ENCODE measurements at places on chromosomes 7 and 10.
A peak's percentile ranks its signal among the peaks of the same experiment; 100 is the strongest.

- DNase-seq, result no peak
Observed at GRCh38 chr7:79523436-79523835, 70.0 kb upstream of the MAGI2 start.

GRCh38 chr10:7567911-7568620, 98.7 kb downstream of the ITIH5 start:
- peak; percentile 15 for DNase-seq

DNA sequence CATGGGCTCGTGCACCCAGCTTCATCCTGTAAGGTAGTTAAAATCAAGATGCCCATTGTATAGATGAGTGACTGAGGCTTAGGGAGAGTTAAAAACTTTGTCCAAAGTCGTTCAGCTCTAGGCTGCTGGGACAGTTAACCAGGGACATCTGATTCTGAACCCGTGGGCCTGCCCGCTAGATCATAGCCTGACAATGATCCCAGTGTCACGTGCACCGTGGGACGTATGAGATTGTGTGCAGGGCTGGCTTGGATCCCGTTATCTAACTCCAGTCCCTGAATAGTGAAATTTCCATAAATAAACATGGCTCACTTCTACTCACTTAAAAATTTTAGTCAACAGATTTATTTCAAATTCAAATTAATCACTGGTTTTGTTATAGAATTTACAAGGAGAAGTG, 24.9 kb downstream of the C10orf120 start:
- DNase-seq, result no peak

- DNase-seq, result no peak
Observed at GRCh38 chr10:42939237-42939636, 137.6 kb upstream of the RET start.

DNA sequence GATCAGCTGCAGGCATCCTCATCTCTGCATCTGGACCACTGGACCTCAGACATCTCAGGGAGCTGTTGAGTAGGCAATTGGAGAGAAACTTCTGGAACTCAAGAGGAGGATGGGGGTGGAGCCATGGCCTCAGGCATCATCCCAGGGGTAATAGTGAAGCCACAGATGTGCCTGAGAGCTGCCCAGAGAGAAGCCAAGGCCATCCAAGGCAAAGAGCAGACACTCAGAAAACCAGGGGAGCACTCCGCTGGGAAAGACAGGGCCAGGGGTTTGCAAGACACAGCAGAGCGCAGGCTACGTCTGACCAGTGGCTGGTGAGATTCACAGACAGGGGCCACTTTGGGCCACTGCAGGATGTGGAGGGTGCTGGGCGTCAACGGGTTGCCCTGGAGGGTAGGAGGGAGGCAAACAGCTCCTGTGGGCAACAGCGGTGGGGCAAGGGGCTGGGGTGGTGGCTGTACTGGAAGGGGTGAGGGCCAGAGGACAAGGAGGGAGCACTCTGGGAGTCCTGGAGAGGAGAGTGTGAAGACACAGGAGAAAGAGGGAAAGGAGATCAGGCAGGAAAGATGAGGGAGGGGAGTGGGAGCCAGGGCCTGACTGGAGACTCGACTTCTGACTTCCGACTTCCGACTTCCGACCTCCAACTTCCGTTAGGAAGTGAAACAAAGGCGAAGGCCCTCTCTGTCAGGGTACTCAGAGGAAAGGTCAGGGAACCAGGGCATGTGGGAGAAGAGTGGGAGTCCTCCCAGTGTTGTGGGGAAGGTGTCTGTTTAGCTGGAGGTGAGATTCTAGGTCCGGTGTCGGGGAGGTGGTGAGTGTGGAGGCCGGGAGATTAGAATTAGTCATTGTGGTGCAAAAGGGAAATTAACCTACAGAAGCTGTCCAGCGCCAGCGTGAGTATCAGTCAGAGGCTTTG, 69.7 kb upstream of the ANTXRL start:
- no peak for DNase-seq

DNA sequence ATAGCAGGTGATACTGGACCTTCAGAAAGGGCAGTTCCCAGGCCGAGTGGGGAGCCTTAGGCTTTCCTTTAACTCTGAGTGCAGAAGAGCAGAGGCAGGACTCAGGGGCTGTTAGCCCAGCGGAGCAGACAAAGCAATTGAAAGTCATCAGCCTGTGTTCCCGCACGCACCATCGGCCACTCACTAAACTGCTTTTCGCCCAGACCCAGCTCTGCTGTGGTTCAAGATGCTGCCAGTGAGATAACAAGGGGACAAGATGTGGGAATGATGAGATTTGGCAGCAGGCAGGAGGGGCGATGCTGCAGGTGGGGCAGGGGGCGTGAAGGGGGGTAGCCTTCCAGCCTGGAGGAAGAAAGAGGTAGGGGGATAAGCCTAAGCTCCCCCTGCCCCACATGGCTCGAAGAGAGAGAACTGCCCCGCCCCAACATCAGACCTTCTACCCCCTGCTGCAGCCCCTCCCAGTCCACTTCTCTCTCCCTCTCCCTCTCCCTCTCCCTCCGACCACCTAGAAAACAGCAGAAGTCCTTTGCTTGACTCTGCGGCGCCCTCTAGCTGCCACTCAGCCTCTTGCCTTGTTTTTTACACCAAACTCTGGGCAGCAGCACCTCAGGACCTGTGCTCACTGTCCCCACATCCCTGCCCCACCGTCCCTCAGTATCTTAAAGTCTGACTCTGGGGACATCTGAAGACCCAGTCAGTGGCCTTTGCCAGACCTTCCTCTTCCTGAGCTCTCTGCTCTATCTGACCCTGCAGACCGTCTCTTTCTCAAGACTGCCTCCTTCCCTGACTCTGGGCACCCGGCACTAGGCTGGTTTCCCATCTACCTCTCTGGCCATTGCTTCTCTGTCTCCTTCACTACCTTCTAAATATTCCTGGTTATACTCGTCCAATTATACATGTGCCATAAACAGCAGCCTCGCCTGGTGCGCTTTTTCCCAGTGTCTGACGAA, 110.5 kb downstream of the C10orf105 start:
- no peak for DNase-seq

DNA sequence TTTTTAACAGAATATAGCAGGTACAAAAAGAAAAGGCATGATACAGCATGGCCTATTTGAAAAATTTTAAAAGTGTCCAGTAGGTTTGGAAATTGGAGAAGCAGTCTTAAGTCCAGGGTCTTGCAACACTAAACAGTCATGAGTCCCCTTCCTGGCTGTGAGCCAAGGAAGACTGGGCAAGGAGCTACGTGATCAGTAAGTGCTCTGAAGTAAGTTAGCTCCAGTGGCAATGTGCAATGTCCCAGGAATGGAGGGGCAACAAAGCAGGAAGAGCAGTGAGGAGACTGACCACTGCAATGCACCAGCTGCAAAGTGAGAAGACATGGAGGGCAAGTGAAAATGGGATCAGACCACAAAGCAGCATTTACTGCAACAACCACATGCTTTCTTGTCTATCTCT, 72.9 kb upstream of the GRID1 start:
- DNase-seq, result no peak

DNA sequence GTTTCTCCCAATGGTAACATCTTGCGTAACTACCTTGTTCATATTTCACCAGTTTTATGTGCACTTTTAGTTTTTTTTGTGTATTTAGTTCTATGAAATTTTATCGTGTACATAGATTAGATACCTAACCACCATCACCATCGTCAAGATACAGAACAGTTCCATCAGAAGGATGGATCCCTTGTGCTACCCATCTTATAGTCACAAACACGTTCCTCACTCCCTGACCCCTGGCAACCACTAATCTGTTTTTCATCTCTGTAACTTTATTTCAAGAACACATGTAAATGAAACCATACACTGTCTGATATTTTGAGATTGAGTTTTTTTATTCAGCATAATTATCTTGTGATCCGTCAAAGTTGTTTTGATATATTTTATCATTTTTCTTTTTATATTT, 29.9 kb downstream of the FANK1 start:
- DNase-seq, result no peak

DNA sequence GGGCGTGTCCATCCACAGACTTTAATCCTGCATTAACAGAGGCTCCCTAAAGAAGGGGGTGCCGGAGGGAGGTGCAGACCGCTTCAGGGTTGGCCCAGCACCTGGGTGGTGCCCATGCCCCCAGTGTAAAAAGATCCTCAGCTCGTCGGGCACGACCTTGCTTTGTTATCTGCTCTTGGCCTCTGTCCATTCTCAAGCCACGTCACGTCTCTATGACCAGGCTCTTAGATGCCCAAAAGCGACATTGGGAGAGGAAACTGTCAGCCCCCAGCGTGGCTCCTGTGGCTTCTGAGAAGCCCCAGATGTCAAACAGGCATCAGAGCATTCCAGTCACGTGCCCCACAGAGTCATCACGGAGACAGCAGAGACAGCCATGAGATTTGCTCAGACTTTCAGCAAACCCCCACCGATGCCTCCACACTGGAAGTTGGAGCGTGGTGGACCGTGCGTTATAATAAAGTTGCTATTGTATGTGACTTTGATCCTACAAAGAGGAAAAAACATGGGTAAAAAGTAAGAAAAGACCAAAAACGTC, 55.5 kb downstream of the PTPRN2 start:
- no peak for DNase-seq

- DNase-seq, result no peak
Observed at GRCh38 chr7:129498021-129498420, 4.3 kb upstream of the SMKR1 start.

- no peak for DNase-seq
Observed at GRCh38 chr10:114166494-114166893, 7.5 kb downstream of the CCDC186 start.

- no peak for DNase-seq
Observed at GRCh38 chr7:156669035-156669828, 28.7 kb downstream of the RNF32 start.

DNA sequence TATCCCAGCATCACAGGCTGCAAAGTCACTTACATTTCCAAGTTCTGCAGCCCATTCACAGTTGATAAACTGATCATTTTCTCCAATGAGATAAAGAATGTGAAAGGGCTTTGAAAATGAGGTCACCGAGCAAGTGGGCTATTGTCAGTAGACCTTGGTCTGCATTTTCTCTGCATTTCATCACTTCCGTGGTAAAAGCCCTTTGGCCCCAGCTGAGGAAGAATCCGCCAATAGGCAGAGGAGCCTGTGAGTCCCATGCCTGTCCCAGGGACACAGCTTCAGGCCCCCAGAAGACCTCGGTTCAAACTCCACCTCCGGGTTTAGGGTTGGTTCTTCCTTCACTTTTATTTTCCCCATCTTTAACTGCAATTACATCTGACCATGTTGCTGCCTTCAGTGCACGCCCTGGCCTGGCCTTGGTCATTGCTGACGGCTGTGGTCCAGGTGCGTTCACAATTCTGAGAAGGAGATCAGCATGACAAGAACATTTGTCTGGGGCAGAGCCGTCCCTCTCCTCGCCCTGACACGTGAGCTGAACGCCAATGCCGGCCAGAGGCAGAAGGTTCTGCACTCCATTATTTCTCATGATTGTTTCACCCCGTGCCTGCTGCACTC, 292.5 kb downstream of the TCERG1L start:
- no peak for DNase-seq

DNA sequence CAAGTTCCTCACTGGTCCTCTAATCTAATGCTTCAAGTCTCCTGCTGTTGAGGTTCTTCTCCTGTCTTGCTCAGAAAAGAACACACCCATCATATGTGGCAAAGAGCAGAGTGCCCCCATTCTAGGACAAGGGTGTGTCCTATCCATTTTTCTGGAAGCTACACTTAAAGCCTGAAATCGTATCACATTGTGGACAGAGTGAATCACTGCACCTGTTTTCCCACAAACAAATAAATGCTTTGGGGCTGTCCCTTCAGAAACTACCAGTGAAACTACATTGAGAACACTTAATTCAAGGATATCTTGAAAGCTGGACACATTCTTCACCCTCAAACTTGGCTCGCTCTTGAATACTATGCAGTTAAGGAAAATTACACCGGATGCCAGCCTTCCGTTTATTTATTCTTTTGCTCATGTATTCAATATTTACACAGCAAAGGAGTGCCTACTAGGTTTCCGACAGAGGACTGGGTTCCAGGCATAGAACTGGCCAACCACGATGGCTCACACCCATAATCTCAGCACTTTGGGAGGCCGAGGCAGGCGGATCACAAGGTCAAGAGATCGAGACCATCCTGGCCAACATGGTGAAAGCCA, 473.0 kb downstream of the GALNT17 start:
- no peak for DNase-seq

GRCh38 chr7:118995350-118995749, 770.8 kb downstream of the ANKRD7 start:
- DNase-seq, result no peak

DNA sequence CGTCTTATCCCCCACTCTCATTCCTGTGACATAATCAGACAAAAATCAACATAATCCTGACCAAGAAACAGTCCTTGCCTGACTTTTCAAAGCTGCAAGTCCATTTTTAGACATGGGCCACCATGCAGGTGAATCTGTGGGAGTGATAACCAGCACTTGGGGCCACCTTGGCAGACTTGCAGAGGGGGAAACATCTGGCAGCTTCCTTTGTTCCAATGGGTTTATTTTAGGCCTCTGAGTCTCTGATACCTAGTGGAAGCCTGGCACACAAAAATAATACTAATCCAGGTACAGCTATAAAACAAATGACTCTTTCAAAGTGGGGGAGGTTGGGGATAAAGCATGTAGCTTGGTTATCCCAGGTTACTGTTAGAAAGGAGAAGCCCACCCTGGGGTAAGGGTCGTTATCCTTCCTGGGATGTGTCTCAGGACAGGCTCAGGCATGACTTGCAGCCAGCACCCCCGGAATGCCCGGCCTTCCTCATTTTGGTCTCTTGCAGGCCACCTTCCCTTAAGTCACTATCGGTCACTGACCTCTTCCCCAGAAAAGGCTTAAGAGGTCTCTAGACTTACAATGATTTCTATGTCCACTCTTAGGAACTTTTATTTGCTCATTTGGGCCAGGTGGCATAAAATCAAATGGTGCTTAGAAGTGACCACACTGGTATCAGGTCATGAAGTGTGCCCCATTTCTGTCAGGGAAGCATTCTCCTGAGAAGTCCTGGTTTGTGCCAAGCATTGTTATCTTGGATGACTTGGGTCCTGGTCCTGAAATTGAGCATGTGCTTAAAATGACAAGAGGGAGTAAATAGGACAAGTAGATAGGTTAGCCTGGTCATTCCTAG, 37.6 kb downstream of the EEPD1 start:
- no peak for DNase-seq

DNA sequence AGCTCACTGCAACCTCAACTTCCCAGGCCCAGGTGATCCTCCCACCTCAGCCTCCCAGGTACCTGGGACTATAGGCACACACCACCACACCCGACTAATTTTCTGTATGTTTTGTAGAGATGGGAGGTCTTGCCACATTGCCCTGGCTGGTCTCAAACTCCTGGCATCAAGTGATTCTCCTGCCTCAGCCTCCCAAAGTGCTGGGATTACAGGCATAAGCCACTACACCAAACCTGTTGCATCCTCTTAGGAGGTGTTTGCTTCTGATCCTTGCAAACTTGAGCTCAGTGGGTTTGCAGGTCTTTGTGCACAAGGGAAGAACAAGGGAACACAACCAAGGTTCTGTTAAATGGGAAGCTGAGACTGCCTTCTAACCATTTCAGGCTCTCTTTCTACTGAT, 184.6 kb downstream of the ARHGAP12 start:
- no peak for DNase-seq

- no peak for DNase-seq
Observed at GRCh38 chr10:108556186-108556585, 1367.1 kb downstream of the XPNPEP1 start.

DNA sequence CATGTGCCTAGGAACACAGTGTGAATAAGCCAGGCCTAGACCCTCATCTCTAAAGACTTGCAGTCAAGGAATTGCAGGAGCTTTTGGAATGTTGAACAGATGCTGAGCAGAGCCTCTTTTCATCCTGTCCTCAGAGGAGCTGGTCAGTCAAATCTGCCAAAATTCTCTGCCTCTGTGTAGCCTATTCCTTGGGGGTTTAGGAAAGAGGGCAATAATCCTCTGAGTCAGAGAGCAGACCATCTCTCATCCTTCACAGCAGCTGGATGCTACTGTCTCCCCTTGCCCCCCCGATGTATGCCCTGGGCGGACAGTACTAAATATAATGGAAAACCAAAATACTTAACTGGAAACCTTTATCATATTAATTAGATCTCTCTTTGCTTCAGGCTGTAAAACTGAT, 52.6 kb downstream of the BICC1 start:
- DNase-seq, result no peak
